ENCODE measurements at places on chromosomes 1 and 21.

GRCh38 chr1:162487241-162487640, 10.4 kb upstream of the UHMK1 start:
- no peak for DNase-seq

DNA sequence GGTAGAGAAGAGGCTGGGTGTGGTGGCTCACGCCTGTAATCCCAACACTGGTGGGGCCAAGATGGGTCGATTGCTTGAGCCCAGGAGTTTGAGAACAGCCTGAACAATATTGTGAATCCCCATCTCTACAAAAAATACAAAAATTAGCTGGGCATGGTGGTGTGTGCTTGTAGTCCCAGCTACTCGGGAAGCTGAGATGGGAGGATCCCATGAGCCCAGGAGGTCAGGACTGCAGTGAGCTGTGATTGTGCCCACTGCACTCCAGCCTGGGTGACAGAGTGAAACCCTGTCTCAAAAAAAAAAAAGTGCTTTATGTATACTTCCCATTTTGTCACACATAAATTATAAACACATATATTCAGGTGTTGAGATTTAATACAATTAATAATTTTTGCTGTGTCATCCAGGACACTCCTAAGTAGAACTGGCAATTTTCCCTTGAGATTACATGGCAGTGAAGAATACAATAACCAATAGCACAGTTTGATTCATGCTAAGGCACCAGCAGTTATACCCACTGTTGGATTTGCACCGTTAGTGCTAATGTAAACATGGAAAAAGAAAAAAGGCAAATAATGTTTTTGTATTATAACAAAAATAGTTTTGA, 15.5 kb downstream of the GABPB2 start:
- no peak for DNase-seq

DNA sequence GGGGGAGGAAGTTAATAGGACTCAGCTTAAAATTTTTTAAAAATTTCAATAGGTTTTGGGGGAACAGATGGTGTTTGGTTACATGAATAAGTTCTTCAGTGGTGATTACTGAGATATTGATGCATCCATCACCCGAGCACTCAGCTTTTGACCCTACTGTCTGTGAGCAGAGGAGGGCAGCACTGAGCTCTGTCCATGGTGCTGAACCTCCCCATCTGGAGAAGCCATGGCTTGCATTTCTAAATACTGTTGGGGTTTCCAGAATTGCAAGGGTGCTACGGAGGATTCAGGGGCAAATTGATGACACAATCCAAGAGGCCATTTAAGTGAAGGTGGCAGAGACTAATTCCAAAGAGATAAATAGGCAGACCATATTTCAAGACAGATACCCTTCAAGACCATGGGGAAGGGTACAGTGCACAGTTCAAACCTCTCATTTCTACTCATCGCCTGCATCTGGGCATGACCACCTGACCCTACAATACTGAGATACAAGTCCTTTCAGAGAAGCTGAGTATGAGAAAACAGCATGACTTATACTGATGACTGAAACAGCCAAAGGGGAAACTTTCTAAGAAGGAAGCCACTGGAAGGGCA, 17.2 kb downstream of the SYT2 start:
- DNase-seq, result peak; percentile 90

GRCh38 chr1:159941591-159942560, 3.5 kb downstream of the IGSF9 start:
- DNase-seq, result no peak

DNA sequence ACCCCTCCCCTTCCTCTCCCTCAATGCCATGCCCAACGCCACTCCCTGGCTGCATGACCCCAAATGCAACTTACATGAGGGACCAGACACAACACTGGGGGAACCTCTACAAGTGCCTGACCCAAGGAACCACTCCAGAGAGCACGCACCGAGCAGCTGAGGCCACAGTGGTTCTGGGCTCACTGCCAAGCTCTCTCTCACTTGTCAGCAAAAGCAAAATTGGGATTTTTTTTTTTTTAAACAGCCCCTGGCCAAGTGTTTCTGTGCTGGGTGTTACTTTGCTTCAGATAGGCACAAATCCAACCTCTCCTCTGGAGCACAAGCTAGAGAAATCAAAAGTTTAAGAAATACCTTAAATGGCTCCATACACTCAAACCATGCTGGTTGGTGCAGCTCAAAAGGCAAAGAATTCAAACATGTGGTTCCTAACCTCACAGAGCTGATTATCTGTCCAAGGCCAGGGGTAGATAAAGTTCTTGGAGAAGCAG, 363.0 kb downstream of the SETD4 start:
- peak; percentile 54 for DNase-seq

All from foreskin fibroblast (primary cell).